Smooth muscle cell of the umbilical artery (primary cell): ENCODE measurements at places on chromosomes 6 and 20. TPM values are rescaled to one million over a fixed set of nuclear protein-coding genes. Genes with fewer than 3 reads are reported as not detected.

The PTP4A1 gene
- total RNA-seq: 112 and 143 TPM in 2 replicates

The ID4 gene
- 2.4 and 2.6 TPM in 2 replicates for total RNA-seq

The WFDC10B gene
- not detected in 2 replicates for total RNA-seq

The ALDH5A1 gene
- 0.59 and 0.69 TPM in 2 replicates for total RNA-seq

The SPEF1 gene
- not detected in 2 replicates for total RNA-seq

The SLC52A3 gene
- total RNA-seq: not detected in 2 replicates

The DEFB124 gene
- not detected in 2 replicates for total RNA-seq

The ECT2L gene
- total RNA-seq: not detected in 2 replicates

The MLIP gene
- total RNA-seq: not detected in 2 replicates
